ENCODE measurements at places on chromosomes 11 and 22. TPM values are rescaled to one million over a fixed set of nuclear protein-coding genes. Genes with fewer than 3 reads are reported as not detected.

GRCh38 chr22:39349506-39349966 lies 255 bp upstream of the SYNGR1 start:
- DNase-seq = no peak

- no peak for DNase-seq
Measured at GRCh38 chr11:11043721-11044120, 185.9 kb upstream of the ZBED5 start.

GRCh38 chr11:77287615-77288273 lies 13.7 kb downstream of the GDPD4 start:
- no peak for DNase-seq

- DNase-seq = peak; percentile 52
Measured at GRCh38 chr11:3196161-3197043, 22.2 kb downstream of the MRGPRG start.

GRCh38 chr22:19892925-19893324 lies 38.3 kb upstream of the GNB1L start:
- DNase-seq = no peak

- no peak for DNase-seq
Measured at GRCh38 chr11:62999649-63000048, 14.9 kb upstream of the SLC22A6 start.

DNA sequence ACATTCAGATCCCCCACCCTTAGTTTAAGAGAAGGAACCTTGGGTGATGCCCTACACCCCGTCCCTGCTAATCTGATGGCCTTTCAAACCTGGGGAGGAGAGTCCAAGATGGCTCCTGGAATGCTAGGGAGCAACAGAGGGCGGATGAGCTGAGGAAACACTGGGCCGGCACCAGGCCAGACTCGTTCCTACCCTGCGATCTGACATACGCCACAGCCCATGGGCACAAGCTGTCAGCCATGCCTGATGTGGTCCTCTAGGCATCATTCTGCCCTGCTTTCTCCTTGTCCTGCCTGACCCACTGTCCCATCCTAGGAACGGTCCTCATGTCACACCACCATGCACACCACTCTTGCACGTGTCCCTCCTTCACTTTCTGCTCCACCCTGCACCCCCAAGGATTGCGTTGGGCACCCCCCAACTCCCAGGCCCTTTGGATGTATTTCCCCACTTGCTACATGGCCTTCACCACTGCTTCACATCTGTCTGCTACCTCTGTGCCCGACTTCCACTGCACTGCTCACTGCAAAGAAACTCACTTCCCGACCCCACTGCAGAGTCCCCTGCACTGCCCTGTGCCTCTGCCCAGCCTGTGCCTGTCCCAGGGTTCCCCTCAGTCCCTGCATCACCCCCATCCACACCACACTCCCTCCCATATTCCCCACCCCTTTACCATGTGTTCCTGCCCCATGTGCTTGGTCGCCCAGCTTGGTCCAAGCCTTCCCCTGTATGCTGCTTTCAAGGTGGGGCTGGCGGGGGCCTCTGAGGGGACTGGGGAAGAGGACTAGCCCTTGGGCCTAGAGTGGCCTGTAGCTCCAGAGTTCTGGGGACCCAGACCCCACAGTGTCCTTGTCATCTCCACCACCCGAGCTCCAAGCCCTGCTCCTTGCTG lies 29.2 kb downstream of the USP35 start:
- no peak for DNase-seq

DNA sequence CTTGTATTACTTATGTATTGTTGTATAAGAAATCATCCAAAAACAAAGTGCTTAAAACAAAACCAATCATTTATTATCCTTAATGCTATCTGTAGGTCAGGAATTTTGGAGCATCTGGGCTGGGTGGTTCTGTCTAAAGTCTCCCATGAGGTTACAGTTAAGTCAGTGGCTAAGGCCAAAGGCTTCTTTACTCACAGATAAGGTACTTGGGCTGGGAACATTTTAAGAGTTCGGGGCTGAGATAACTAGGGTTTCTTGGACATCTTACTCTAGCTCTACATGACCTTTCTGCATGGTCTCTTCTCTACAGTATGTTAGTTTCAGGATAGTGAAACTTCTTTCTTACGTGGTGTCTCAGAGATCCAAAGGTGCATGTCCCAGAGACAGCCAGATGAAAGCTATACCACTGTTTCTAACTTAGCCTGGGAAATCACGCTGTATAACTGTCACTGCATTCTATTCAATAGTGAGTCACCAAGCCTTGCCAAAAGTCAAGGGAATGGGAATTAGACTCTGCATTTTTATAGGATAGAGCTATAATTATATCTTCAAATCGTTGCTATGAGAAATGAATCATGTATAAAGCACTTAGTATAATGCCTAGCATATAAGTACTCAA lies 29.6 kb downstream of the SOX6 start:
- no peak for DNase-seq

DNA sequence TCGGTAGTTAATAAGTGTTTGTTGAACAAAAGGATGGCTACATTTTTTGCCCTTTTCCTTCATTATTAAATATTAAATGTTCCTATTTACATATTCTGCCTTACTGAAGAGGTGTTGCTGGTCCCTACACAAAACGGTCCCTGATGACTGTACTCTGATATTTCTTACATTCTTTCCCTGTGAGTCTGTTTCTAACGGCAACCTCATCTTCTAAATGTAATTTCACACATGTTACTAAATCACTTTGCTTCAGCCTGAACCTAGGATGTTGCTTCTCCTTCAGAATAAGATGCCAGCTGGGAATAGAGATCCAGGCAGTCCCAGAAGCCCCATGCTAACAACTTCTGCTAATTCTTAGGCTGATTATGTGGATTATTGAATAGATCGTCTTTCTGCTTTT lies 50.3 kb downstream of the SPON1 start:
- DNase-seq = no peak

DNA sequence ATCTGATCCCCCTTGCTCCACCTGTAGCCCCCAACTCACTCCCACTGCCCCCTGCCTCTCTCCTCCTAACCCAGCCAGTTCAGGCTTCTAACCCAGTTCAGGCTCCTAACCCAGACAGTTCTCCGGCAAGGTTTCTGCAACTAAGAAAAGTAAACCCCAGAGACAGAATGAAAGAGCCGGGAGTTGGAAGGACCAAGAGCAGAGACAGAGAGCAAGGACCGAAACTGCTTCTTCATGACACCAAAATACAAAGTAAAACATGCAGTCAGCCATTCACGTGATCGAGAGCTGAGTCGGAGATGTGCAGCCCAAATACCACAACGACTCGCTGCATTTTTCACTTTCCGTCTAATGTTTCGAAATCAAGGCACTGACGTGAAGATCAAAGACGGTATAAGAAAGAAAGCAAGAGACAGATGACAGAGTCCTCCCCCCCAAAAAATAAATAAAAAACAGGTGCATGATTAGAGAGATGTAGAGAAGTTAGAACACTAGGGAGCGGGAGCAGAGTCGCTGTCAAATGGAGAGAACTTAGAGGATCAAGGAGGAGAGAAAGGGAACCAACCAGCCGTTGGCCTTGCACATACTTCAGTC lies 884 bp downstream of the IL10RA start:
- no peak for DNase-seq

DNA sequence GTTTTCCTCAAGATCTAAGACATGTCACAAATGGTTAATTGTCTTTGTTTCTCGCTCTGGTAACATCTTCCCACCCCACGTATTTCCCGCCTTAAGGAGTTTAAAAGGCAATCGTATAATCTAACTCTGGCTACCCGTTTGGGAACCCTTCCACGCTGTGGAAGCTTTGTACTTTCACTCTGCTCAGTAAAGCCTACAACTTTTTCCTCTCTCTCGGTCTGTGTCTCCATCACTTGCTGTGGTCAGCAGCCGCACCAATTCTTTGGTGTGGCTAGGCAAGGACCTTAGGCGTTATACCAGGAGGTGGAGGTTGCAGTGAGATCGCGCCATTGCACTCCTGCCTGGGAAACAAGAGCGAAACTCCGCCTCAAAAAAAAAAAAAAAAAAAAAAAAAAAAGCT lies 1430.1 kb downstream of the LRRC4C start:
- DNase-seq = no peak

- no peak for DNase-seq
Measured at GRCh38 chr22:28703436-28703835, 23.8 kb upstream of the TTC28 start.

DNA sequence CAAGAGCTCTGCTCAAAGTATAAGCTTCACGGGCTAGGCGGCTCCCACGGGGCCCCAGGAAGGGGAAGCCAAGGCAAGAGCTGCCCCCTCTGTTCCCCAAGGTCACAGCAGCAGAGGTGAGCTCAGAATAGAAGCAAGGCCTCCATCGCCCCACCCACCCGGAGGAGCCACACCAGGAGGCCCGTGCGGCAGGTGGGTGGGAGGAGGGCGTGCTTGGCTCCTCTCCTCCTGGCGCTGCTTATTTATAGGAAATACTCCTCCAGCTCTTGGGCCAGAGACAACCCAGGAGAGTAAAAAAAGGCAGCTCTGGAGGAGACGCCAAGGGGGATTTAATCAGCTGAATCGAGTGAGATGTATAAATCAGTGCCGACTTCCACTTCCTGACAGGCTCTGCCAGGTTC lies 87.8 kb downstream of the FEZ1 start:
- DNase-seq = peak; percentile 48

DNA sequence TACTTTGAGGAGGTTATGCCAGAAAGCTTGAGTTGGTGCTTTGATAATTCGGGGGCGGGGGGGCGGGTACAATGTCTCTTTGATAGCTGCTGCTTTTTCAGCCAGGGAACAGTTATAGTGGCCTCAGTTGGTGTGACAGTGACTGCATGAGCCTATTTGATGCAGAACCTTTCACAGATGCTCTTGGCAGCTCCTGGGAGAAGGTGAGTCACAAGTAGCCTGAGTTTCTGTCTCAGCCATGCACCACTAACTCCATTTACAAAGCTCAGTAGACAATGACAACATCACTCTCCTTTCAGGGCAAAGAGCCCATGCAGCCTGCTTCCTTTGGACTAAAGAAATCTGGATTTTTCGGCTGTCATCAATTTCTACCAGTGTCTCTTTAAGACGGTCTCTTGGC lies 42.1 kb upstream of the SEZ6L start:
- no peak for DNase-seq

DNA sequence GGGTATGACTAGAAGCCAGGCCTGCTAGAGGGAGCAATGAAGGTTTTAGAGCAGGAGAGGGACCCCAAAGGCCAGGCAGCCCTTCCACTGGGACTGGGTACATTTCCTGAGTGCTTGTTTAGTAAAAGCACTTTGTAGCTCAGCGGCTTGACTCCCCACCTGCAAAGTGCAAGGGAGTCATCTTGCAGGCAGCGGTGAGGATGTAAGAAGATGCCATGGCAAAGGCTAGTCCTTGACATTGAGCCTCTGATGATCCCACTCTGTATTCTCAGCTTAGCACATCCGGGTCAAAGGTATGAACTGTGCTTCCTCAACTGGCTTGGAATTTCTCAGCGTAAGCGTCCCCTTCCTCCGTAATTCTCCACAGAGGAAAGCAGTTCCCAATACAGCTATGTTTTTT lies 3.1 kb upstream of the UBE2L3 start:
- no peak for DNase-seq

DNA sequence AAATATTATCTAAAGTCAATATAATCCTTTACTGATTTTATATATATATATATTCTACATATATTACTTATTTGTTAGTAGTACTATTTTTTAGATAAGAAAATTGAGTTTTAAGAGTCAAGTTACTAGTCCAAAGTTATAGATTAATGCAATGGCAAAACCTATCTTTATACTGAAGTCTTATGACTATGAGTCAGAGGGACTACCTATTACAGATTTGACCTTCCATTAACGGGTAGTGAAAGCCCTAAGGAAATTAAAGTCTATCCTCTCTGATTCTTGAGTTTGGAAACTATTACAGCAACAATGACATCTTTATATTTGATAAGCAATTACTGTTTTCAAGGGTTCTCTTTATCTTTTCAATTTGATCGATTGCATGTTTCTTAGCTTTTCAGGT lies 315.8 kb downstream of the CASP12 start:
- no peak for DNase-seq

GRCh38 chr11:130705670-130706421 lies 210.4 kb downstream of the SNX19 start:
- DNase-seq = no peak

DNA sequence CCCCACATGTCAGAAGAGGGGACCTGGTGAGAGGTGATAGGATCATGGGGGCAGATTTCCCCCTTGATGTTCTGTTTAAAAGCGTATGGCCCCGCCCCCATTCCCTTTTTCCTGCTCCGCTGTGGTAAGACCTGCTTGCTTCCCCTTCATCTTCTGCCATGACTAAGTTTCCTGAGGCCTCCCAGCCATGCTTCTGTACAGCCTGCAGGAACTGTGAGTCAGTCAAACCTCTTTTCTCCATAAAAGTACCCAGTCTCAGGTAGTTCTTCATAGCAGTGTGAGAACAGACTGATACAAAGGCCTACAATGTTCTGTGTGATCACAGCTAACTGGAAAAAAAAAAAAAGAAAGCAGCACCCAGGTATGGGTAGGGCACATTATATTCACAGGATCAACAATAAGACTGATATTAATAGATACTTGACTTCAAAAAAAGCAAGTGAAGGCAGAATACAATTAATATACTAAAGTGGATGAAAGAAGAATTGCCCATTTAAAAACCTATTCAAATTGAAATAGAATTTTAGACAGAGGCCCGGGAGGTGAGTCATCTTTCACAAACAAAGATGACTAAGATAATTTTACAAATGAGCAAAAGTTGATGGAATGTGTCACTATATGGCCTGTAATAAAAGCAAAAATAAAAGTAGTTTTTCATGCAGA lies 1.7 kb upstream of the OR52K1 start:
- DNase-seq = no peak

- DNase-seq = peak; percentile 30
Measured at GRCh38 chr11:117840881-117841550, 16.5 kb upstream of the FXYD2 start.

- DNase-seq = no peak
Measured at GRCh38 chr11:83162377-83162776, 5.4 kb downstream of the PCF11 start.

GRCh38 chr11:121497176-121497998 lies 44.6 kb upstream of the SORL1-AS1 start:
- DNase-seq = no peak

- peak; percentile 90 for DNase-seq
Measured at GRCh38 chr22:37817705-37818408, 5.3 kb upstream of the GALR3 start.

GRCh38 chr11:86688398-86689179 lies 16.2 kb upstream of the ME3 start:
- DNase-seq = no peak

- no peak for DNase-seq
Measured at GRCh38 chr11:20109731-20110445, 50.4 kb downstream of the DBX1 start.

GRCh38 chr11:68010090-68011041 lies at the start of gene ALDH3B1:
ALDH3B1 (plus strand) TSS chr11:68010327; CDS start chr11:68015298, 4,971 bp downstream.
- DNase-seq = peak; percentile 96

- DNase-seq = no peak
Measured at GRCh38 chr22:40010746-40011145, 16.0 kb downstream of the FAM83F start.

Gene DENND6B
- 7.2 TPM for total RNA-seq

Gene ARHGAP42
- 4.2 TPM for total RNA-seq

Gene MIAT
- total RNA-seq = 1.2 TPM

Gene SLC7A4
- 0.71 TPM for total RNA-seq

Gene ESAM
- total RNA-seq = 6.2 TPM

Gene VEGFB
- total RNA-seq = 96.0 TPM

All from sigmoid colon (tissue), 7 donors.